ENCODE measurements at places on chromosomes 16 and 17. TPM values are rescaled to one million over a fixed set of nuclear protein-coding genes. Genes with fewer than 3 reads are reported as not detected.

MPO gene
- total RNA-seq: not detected

HIC1 gene
- 18.9 TPM for total RNA-seq

MC1R gene
- 2.6 TPM for total RNA-seq

TEKT5 gene
- not detected for total RNA-seq

PPY gene
- not detected for total RNA-seq

TMEM235 gene
- total RNA-seq: not detected

MGAT5B gene
- 0.18 TPM for total RNA-seq

HSF4 gene
- total RNA-seq: 6.1 TPM

SPECC1 gene
- 7.0 TPM for total RNA-seq

KRTAP16-1 gene
- not detected for total RNA-seq

MEOX1 gene
- total RNA-seq: 0.24 TPM

NLRC5 gene
- 158 TPM for total RNA-seq

- DNase-seq: peak; percentile 27
Measured at GRCh38 chr16:88924834-88925539, 52.0 kb downstream of the CBFA2T3 start.

GRCh38 chr17:17377071-17377967, 74.1 kb downstream of the NT5M start:
- no peak for DNase-seq

- no peak for DNase-seq
Measured at GRCh38 chr17:65638221-65638975, 77.0 kb upstream of the AXIN2 start.

DNA sequence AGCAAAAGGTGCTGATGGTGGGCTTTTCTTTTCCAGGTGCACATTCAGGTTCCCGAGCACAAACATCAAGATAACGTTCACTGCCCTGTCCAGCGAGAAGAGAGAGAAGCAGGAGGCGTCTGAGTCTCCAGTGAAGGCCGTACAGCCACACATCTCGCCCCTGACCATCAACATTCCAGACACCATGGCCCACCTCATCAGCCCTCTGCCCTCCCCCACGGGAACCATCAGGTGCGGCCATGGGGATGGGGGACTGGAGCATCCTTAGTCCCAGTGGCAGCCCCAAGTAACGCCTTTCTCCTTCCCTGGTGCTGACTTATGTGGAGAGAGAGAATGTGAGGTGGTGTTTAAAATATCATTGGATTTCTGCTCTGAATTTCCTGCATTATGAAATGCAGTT, 43.8 kb downstream of the FOXK2 start:
- DNase-seq: no peak

GRCh38 chr17:59067756-59068155, 38.9 kb downstream of the TRIM37 start:
- DNase-seq: no peak

DNA sequence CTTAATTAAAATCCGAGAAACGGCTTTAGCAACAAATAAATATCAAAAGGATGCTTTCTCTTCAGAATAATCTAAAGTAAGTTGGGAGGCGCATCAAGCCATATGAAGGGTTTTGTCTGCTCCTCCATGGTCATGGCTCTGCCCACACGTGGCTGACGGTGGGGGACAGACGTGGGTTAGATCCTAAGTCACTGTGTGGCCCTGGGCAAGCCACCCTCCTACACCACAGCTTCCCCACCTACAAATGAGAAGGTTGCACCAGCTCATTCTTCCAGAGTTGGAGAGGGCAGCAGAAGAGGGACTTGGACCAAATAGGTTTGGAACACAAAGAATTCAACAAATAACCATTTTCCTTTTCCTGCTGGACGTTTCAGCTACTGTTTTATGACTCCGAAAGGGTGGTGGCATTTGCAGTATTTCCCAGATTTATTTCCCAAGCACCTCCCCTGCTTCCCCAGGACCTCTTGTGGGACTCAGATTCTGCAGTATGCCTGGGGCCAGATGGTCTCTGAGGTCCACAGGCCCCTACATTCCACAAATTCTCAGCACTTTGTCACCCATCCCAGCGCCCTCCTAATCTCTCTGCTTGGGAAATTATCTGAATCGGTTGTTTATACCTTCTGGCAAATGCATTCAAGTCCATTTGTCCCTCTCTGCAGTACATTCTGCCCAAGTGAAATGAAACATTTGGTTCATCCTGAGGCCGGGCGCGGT, 17.8 kb downstream of the LRRC75A start:
- no peak for DNase-seq

DNA sequence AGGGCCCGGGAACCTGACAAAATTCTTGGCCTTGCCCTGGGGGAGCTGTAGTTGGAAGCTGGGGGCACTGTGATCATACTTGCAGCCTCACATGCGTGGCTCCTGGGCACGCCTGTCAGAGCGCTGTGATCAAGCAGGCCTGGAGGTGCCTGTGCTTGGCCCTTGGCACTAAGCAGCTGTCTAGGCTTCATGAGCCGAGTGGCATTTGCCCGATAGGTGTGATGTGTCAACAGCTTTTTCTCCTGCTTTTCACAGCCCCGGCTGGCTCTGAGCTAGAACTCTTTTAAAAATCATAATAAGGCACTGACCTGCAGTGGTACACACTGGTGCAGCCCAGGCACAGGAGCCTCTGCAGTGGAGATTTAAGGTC, 113.8 kb downstream of the SOCS1 start:
- no peak for DNase-seq

- DNase-seq: no peak
Measured at GRCh38 chr16:67284699-67285646, 5.6 kb downstream of the PLEKHG4 start.

DNA sequence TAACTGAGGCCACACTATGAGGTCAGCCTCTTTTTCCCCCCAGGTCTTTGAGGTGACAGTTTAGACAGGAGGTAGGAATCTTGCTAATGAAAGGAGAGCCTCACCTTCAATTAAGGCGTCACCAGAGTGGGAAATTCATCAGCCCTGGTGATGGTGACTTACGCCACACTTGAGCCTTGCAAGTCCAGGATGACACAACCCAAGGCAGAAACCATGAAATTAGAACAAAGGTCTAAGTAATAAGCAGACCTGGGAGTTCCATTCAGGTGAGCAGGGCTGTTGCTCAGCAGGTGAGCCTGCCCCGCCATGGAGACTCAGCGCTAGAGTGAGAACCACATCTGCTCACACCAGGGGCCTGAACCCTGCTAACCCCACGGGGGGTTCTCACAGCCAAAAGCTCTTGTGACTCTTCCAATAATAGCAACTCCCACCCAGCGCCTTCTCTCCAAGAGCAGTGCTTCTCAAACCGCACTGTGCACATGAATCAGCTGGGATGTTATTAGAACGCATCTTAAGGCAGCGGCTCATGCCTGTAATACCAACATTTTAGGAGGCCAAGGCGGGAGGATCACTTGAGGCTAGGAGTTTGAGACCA, 28.7 kb upstream of the KIFC3 start:
- no peak for DNase-seq

DNA sequence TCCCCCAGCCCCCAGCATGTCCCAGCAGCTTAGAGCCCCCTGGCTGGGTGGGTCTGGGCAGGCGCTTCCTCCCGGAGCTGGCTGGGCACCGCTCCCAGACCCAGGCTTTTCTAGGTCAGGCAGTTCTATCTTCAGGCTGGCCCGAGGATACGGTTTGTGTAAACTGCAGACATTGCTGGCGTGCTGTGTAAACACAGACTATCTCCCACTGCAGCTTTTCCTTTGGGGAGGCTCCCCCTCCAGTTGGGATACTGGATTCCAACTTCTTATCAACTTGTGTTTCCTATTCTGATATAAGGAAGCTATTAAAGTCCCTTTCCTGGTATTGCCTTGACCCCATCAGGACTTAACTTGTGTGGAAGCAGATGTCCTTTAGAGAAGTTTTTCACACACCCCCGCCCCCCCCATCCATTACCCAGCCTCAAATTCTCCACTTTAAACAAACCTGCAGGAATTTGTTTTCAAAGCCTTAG, 18.3 kb upstream of the GNA13 start:
- DNase-seq: no peak

- no peak for DNase-seq
Measured at GRCh38 chr17:47785538-47786123, 36.0 kb downstream of the OSBPL7 start.

- peak; percentile 18 for DNase-seq
Measured at GRCh38 chr17:3845291-3845620, 790 bp downstream of the NCBP3 start.

DNA sequence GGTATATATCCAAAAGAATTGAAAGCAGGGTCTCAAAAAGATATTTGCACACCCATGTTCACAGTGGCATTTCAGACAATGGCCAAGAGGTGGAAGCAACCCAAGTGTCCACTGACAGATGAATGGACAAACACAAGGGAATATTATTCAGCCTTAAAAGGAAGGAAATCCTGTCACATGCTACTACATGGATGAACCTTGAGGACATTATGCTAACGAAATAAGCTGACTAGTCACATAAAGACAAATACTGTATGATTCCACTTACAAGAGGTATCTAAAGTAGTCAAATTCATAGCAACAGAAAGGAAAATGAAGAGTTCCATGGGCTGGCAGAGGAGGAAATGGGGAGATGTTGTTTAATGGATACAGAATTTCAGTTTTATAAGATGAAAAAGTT, 41.4 kb downstream of the TEX2 start:
- DNase-seq: no peak

- DNase-seq: no peak
Measured at GRCh38 chr16:57648125-57648524, 19.7 kb downstream of the ADGRG1 start.

DNA sequence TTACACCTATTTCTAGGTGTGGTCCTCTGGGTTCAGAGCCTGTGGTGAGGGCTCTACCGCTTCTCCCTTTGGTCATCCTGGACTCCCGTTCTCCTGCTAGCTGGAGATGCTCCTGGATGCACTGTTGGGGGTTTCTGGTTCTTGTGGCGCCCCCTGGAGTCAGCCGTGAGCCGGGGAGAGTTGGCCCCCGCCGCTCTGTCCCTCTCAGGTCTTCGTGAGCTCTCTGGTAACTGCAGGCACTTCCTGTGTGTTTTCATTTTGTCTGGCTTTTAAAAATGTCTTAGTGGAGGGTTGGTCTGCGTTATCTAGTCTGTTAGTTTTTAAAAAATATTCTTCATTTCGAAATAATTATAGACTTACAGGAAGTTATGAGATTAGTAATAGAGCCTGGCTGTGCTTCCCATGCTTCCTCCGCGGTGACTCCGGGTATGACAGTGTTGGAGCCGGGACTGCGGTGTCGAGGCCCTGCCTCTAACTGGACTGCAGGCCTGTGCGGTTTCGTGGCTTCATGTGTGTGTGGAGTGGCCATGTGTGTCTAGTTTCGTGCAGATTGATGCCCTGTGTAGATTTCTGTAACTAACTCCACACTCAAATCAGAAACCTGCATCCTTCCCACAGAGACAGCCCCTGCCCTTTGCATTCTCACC, 78.0 kb upstream of the ZNF750 start:
- DNase-seq: peak; percentile 34

- no peak for DNase-seq
Measured at GRCh38 chr17:50765454-50766221, 1.7 kb downstream of the ANKRD40CL start.

- peak; percentile 54 for DNase-seq
Measured at GRCh38 chr17:16419074-16419928, 3.9 kb downstream of the TRPV2 start.

GRCh38 chr16:19118938-19119431, 5.2 kb downstream of the ITPRIPL2 start:
- DNase-seq: no peak

DNA sequence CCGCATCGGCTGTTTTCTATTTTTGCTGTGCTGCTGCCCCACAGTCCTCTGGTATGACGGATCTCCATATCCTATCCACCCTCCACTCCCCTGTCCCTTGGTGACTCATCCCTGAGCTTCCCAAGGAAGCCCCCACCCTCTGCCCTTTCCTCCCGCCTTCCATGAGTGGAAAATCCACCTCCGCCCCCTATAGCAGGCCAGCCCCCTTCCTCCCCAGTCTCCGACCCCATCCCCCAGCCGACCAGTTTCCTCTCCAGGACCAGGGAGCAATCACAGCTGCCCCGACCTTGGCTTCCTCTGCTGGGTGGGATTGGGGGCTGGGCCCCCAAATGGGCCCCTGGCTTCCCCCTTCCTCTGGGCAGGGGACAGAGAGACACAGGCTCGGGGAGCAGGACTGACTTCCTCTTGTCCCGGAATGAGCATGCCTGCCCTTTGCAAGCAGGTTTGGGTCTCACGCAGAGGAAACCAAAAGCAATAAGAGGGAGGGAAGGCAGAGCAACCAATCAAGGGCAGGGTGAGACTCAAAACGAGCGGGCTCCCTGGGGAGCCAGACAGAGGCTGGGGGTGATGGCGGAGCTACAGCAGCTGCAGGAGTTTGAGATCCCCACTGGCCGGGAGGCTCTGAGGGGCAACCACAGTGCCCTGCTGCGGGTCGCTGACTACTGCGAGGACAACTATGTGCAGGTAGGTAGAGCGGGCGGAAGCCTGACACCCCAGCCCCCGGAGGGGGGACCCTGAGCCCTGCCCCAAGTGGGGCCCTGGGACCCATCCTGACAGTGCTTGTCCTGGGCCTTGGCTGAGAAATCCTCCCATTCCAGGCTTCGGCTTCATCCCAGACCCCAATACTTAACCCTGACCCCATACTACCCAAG, at the start of the genes ABI3 and GNGT2:
Gene ABI3 (plus strand): TSS at position 550 of the 872 bp plus-strand sequence. CDS start 18 bp downstream, at position 568.
Gene GNGT2 (minus strand): TSS at position 417 of the 872 bp plus-strand sequence. CDS start 3,152 bp downstream, outside the sequence.
- peak; percentile 51 for DNase-seq

Data from activated T-cell treated with anti-CD3 and anti-CD28 coated beads, Interleukin-2, amount 50 U/mL, for 4 hours (primary cell).